Tongue (tissue), 3 donors: ENCODE measurements at places on chromosomes 16 and 17. TPM values are rescaled to one million over a fixed set of nuclear protein-coding genes. Genes with fewer than 3 reads are reported as not detected.

DNA sequence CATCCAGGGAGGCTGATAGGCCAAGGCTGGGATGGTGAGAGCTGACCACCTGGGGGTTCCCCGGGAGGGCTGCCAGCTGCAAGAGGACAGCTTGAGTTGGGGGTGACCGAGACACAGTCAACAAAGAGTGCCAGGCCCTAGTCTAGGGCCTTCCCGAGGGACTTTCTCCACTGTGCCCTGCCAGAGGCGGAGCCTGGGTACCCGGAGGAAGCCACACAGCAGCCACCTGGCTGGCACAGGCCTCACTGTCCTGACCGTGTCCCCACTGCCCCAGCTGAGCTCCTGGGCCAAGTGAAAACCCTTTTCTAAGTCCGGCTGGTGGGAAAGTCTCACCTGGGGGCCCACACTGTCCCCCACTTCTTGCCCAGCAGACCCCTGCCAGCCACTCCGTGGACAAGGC, 71.9 kb upstream of the GSE1 start:
- DNase-seq, result no peak

GRCh38 chr16:31107465-31107867, 720 bp upstream of the BCKDK start:
- DNase-seq, result no peak

GRCh38 chr16:66474750-66475199, 47.7 kb downstream of the BEAN1 start:
- DNase-seq, result peak; percentile 68

DNA sequence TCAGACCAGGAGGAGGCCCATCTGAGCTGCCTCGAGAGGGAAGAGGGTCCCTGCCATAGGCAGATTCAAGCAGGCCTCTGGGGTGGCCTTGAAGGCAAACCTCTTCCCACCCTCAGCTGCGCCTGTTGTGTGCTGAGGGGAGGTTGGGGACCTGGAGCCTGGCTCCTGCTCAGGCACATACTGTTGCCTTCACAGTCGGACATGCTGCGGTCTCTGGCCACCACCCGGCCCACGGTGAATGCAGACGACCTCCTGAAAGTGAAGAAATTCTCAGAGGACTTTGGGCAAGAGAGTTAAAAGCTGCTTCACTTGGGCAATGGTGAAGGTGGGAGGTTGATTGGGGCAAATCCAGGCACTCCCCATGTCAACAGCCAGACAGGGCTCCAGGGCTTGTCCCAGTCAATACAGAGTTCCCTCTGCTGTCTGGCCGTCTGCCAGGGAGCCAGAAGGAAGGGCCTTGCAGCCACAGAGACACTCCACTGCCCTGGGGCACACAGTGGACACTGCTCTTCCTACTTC, 6.3 kb downstream of the PDF start:
- DNase-seq, result peak; percentile 34

DNA sequence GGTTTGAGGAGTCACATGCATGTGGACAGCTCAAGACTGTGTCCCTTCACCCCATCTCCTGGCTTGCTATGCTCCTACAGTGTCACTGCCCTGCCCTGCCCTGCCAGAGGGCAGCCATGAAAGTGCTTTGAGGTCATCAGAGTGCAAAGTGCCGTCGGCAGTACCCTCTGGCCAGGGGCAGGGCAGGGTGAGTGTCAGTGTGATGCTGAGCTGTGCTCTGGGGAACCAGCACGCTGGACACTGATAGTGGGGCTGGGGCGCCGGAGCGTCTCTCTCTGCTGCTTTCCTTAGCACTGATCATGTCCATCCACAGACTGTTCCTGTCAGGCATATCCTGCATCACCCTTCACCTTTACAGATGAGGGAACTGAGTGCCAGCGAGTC, 1.6 kb upstream of the SPATA32 start:
- DNase-seq, result no peak

- no peak for DNase-seq
These were observed 140.6 kb downstream of the RAB11FIP4 start for GRCh38 chr17:31532081-31532480.

GRCh38 chr17:62125307-62125706, 60.2 kb upstream of the MED13 start:
- DNase-seq, result no peak

- DNase-seq, result peak; percentile 78
These were observed 145.9 kb downstream of the CLEC16A start for GRCh38 chr16:11090232-11090631.

DNA sequence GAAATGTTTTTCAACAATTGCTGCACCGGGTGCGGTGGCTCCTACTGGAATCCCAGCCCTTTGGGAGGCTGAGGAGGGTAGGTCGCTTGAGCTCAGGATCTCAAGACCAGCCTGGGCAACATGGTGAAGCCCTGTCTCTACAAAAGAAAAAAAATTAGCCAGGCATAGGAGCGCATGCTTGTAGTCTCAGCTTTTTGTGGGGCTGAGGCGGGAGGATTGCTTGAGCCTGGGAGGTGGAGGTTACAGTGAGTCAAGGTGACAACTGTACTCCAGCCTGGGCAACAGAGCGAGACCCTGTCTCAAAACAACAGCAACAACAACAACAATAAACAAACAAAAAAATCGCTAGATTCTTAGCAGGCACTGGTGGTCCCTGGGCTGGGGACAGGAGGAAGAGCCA, 28.5 kb downstream of the IL21R start:
- DNase-seq, result no peak

GRCh38 chr17:50199211-50199802, 2.1 kb downstream of the COL1A1 start:
- DNase-seq, result no peak

- peak; percentile 22 for DNase-seq
These were observed 3.3 kb downstream of the TPSD1 start for GRCh38 chr16:1258906-1259759.

GRCh38 chr17:2453866-2454265, 53.0 kb upstream of the MNT start:
- no peak for DNase-seq

- DNase-seq, result no peak
These were observed 104.0 kb downstream of the TMEM132E start for GRCh38 chr17:34683390-34683789.

GRCh38 chr17:72049914-72050313, 70.9 kb upstream of the SOX9 start:
- DNase-seq, result no peak

DNA sequence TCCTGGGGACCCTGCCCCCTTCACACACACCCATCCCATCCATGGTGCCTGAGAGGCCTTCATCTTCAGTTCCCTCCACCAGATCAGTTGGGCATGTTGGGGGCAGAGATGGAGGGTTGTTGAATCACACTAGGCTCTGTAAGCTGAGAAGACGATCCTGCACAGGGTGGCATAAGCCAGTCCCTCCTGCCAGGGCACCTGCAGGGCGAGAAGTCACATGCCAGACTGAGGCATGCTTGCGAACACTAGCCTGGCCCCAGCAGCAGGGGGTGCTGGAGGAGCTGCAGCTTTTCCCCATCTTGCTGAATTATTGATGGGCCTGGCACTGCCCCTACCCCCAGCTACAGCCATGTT, 6.1 kb upstream of the TBX2 start:
- no peak for DNase-seq

DNA sequence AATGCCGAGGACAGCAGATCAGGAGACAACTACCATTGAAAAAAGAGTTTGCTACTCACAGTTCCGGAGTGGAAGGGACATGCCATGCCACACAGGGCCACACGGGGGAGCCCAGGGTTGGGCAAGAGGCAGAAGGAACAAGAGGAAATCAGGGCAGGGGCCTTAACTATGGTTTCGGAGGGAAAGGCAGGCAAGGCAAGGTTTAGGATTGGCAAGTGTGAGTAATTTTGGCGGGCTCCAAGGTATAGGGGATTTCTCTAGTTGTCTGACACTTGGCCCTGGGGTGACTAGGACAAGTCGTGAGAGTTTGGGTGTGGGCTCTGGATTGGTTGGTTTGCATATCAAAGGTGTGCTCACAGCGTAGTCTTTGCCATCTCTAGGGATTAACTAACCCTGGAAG, 27.0 kb upstream of the NTN1 start:
- peak; percentile 81 for DNase-seq

DNA sequence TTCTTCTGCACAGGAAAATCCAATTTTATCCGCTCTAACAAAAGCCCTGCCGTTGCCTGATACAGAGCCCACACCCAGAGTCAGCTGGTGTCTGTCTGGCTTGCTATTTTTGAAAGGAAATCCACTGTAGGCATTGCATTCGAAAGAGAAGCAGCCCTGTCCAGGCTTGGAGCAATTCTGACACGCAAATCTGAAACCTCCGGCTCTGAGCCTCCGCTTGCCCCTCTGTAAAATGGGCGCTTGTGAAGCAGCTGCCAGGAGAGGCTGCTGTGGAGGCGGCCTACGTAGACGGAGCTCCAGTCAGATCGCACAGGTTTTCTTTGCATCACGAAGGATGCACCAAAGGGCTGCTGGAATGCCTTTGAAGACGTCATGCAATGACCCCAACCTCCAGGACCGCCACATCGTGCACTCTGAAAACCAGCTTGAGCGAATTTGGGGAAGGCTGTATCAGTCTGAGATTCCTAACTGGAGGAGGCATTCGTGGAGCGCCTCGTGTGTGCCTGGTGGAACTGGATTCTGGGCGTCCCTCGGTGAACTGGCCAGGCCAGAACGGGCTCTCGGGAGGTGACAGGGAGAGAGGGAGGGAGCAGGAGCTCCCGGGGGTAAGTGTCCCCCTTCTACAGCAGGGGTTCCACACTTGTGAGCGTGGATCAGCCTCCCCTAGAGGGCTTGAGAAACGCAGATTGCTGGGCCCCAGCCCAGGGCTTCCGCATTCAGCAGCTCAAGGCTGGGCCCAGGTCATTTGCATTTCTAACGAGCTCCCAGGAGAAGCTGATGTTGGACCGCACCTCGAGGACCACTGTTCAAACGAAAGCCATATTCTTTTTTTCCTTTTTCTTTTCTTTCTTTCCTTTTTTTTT, 215.5 kb downstream of the MRTFB start:
- peak; percentile 88 for DNase-seq

The RHBDL1 gene
- 1.2 TPM for total RNA-seq

The MARVELD3 gene
- total RNA-seq, result 1.9 TPM

The LITAFD gene
- not detected for total RNA-seq

The CA5A gene
- not detected for total RNA-seq

The TNP2 gene
- not detected for total RNA-seq

The SPG7 gene
- total RNA-seq, result 123 TPM

The PRSS36 gene
- total RNA-seq, result not detected

The ARL5C gene
- total RNA-seq, result not detected
